Right forelimb (tissue), 1 donor: ENCODE measurements at places on chromosomes 2 and 18.
A peak's percentile ranks its signal among the peaks of the same experiment; 100 is the strongest.

DNA sequence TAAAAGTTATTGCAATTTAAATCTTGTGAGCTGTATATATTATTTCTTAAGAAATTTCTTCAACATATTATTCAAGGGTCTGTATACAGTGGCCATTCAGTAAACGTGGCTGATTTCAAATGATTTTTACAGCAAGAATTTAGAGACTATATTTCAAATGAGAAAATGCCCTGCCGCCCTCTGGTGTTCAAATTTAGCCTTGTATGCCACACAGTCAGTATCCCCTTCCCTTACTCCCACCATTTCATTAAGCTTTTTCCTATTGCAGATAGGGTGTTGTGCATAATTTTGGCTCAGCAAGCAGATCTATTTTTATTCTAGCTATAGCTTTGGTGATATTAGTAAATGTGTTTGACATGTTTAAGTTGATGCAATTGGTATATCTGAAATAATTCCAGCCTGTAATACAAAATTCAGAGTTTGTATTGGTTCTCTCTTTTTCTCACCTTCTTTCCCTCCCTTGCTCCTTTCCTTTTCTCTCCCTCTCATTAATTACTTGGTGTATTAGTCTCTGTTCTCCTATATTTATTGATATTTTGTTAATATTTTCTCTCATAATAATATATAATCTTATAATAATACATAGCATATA is 22.8 kb upstream of the SCN7A start:
- DNase-seq: peak; percentile 60

DNA sequence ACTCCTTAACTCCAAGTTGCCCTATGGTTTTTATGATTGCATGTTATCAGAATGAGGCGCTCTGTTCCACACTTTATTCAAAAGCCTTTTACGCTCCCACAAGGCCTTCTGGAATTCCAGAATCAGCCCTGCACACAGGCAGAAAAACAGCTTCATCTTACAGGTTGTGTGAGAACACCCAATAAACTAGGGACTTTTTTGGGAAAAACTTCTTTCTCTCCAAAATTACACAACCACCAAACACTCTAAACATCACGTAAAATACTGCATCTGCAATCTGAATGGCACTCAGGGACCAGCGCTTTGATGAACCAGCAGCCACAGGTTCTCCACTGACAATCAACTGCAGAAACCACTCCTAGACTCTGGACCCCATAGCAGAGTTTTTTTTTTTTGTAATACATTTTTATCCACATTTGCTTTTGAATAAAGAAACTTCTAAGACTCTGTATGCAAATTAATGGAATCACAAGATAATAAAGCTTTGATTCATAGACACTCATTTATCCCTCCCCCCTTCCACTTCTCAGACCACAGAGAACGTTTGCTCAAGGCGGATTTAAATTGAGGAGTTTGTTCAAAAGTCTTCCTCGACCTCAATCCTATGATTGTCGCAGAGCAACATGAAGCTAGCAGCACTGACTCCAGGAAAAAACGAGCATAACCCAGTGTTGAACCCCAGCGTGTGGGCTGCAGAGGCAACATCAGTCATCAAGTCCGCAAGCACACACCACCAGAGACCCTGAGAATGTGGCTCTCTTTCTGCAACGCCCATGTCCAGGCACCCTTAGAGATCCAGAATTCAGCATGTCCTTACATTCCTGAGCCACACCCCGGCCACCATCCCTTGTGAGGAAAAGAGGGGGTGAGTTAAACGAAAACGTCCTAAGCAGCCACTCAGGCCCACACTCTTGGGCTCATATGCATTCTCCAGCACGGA is 116.5 kb downstream of the MBP start:
- DNase-seq: peak; percentile 23

DNA sequence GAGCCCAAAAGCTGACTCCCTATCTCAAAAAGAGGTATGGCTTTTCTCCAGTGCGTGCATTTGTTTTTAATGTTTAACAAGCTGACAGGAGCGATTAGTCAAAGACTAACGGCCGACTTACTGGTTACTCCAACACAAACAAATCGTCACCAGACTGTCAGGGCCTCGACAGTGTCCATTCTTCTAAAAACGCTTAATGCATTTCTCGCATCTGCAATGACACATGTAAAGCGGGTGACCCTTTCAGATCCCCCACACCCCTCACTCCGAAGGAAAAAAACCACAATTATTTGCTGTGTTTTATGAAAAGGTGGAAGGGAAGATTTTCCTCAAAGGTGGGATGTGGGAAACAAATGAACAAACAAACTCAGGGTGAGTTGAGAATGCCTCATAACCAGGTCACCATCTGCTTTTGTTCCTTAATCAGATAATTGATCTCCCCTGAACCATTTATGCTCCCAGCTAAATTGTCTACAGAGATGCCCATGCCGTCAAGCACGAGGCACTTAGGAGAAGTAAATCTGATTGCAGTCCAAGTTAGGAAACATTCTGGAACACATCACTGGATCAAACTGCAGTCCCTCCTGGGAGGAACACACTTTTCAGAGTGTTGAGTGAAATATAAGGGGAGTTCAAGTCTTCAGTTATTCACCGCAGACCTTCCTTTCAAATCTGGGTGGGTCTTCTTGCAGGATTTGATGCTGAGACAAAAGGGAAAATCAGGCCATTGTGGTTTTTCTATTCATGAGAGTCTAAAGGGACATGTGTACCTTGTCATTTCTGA is 340.8 kb downstream of the CMPK2 start:
- no peak for DNase-seq

DNA sequence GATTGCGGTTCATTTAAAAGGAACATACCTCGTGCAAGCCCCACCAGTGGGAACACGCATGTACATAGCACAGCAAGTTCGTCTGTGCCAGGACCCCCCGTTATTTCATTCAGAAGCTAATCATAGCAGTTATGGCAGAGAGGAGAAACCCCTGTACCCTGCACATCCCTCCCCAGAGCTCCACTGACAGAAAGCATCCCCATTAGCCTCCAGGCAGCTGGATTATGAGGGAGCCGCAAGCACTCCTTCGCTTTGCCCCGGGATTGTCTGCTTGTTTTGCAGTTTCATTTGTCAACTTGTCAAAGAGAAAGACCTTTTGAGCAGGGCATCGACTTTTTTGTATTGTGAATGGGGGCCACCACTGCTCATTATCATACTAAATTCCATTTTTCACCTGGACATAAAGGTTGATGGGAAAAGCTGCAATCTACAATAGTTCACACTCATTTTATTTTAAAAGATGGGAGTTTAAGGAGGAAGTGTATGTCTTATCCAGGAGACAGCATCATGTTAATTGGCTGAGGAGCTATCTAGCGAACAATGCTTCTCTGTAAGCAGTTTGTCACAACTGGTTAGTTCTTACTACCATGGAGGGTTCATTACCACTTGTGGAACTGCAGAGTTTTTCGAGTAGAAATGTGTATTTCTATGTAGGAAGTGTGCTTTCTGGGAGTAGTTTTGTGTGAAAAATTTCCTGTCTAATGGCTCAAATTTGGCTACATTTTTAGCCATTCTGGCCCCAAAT is 255.3 kb downstream of the THSD7B start:
- no peak for DNase-seq

DNA sequence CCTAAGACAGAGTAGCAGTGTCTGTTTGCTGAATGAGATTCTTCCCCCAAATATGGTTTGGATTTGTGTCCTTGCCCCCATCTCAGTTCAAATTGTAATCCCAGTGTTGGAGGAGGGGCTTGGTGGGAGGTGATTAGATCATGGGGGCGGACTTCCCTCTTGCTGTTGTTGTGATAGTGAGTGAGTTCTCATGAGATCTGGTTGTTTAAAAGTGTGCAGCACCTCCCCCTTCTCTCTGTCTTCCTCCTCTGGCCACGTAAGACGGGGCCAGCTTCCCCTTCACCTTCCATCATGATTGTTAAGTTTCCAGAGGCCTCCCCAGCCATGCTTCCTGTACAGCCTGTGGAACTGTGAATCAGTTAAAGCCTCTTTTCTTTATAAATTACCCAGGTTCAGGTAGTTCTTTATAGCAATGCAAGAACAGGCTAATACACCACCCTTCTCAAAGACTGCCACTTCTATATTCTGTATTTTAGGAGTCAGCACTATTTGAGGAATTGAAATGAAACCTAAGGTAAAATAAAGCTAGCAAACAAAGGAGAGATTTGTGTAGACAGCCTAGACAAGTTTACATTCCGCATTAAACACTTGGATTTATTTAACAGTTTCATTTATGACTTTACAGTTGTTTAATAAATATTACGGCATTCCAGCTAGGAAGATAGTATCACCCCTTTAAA is 21.6 kb downstream of the FBXO36 start:
- no peak for DNase-seq

- no peak for DNase-seq
Observed at GRCh38 chr18:8469544-8470130, 139.6 kb upstream of the RAB12 start.

GRCh38 chr2:215658635-215659305 is 222.9 kb upstream of the FN1 start:
- DNase-seq: no peak

DNA sequence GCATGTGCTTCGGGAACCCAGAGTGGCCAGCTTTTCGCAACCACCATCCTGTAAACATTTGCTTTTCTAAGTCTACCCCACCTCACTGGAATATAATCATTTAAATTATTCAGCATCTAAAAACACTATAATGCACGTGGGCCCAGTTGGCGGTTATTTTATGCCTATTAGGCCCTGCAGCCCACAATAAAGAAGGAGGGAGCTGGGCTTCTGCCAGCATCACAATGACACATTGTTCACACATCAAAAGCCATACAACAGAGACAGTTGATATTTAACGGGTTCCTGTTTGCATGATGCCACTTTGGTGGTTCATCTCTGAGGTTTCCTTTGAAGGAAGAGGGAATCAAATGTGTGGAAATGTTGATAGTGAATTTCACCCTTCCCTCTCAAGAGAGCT is 916.0 kb upstream of the CELF4 start:
- DNase-seq: no peak

GRCh38 chr2:59174536-59175243 is 933.6 kb upstream of the FANCL start:
- DNase-seq: no peak

DNA sequence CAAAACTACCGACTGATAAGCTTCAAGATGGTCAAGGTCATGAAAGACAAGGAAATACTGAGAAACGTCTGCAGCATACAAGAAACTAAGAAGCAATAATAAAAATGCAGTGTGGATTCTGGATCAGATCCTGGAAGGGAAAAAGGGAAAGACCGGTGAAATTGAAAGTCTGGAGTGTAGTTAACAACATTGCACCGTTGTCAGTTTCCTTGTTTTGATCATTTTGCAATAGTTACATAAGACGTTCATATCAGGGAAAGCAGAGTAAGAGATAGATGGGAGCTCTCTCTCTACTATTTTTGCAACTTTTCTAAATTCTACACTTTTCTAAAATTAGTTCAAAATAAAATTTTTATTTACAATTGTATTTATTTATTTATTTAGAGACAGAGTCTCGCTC is 15.0 kb upstream of the ZNF407 start:
- no peak for DNase-seq

GRCh38 chr2:3626812-3627499 is 31.0 kb upstream of the ALLC start:
- DNase-seq: peak; percentile 5

DNA sequence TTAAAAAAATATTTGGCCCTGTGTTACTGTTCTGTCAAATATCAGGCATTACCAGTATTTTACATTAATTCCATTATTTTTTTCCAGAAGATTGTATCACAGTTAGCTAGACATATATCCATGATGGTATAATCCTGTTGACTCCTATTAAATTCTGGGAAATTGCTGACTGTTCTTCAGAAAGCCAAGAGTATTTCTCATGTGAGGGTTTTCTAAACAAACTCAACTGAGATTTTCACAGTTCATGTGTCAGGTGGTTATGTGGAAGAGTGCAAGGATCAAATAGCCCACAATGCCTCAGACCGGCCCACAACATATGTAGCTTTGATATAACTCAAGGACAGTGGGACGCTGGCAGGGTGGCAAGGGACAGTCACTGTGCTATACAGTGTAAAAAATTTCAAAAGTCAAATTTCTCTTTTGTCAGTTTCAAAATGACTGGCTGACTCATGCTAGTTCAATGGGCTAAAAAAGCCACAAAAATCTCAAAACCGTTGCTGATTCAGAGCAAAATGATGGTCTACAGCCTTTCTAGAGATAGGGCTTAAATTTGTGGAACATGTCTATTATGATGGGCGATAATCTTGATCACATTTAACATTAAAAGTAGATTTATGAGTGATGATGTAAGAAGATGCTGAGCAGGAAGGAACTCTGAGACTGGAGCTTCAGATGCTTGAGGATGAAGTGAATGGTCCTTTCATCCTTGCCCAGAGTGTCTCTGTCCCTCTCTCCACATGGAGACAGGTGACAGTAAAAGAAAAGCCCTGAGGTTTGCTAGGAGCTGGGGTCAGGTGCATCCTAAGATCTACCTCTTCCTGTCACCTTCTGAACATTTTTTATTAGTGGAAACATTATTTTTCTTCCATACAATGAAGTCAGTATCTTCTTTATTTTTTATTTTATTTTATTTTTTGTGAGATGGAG is 175.8 kb upstream of the PIEZO2 start:
- DNase-seq: no peak

DNA sequence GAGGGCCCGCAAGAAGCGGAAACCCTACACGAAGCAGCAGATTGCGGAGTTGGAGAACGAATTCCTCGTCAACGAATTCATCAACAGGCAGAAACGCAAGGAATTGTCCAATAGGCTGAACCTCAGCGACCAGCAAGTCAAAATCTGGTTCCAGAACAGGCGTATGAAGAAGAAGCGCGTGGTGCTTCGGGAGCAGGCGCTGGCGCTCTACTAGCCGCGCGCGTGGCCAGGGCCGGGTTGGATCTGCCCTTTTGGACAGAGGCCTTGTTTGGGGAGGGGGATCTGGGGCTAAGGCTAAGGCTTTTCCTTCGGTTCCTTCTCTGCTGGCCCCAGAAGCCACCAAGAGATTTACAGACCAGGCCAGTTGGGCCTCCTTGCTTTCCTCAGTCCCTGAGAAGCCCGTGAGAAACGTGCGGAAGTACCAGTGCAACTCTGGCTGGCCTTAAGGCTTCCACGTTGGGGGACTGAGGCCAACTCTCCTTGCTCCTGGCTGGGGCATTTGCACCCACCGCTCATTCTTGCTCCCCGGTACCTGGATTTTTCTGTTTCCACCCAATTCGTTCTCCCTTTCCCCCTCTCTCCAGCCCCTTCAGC is 1.0 kb downstream of the HOXD12 start:
- no peak for DNase-seq

GRCh38 chr2:10891390-10891789 is 20.3 kb upstream of the KCNF1 start:
- no peak for DNase-seq

- DNase-seq: no peak
Observed at GRCh38 chr2:224927646-224928173, 114.6 kb downstream of the DOCK10 start.

GRCh38 chr18:77323640-77324299 is 74.1 kb downstream of the GALR1 start:
- no peak for DNase-seq

DNA sequence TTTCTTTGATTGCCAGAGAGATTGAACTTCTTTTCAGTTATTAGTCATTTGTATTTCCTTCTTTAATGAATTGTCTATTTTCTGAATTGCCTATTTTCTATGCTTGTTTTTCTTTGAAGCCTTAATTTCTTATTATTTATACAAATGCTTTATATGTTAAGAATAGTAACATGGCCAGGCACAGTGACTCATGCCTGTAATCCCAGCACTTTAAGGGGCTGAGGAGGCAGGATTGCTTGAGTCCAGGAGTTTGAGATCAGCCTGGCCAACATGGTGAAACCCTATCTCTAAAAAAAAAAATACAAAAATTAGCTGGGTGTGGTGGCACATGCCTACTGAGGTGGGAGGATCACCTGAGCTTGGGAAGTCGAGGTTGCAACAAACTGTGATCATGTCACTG is 4.7 kb upstream of the RAB11FIP5 start:
- DNase-seq: no peak

GRCh38 chr2:149744865-149745264 is 157.3 kb upstream of the MMADHC start:
- no peak for DNase-seq
